ENCODE measurements at places on chromosomes 5 and 9. TPM values are rescaled to one million over a fixed set of nuclear protein-coding genes. Genes with fewer than 3 reads are reported as not detected.

DNA sequence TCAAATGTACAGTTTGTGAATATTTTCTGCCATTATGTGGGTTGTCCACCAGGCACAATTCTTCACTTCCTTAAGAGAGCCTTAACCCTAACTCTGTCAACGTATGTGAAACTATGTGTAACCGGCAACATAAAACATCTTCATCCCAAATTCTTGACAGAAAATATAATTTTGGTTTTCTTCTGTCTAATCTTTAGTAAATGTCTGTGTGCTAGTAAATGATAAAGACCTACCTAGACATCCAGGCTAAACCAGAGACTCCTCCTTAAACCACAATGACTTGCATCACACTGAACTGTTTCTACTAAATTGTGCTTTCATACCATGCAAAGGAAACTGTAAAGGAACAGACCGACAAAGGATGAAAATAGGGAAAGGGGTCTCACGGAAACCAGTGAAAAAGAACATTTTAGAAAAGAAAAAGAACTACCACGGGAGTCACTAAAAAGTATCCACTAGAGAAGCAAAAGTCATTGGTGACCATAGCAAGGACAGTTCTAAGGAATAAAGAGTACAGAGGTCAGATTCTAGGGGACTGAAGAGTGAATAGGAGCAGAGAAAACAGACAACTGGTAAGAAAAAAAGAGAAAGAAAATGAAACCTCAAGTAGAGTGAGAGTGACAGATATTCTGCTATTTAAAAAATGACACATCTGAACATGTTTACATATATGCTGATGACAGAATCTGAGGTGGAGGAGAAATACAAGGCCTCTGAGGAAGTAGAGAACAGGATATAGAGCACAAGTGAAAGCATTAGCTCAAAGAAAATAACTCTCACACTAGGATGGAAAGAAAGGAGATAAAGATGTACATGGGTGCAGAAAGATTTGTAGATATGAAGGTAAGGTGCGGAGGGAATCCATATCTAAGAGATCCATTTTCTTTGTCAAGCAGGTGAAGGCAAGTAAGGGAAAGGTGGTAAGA, 49.4 kb downstream of the FNIP1 start:
- DNase-seq: no peak

GRCh38 chr9:134540276-134541096, 101.1 kb upstream of the COL5A1 start:
- DNase-seq: no peak

GRCh38 chr5:112895682-112896081, 26.3 kb downstream of the REEP5 start:
- DNase-seq: no peak

- DNase-seq: no peak
These were observed 150.4 kb downstream of the FSTL4 start for GRCh38 chr5:133461796-133462516.

DNA sequence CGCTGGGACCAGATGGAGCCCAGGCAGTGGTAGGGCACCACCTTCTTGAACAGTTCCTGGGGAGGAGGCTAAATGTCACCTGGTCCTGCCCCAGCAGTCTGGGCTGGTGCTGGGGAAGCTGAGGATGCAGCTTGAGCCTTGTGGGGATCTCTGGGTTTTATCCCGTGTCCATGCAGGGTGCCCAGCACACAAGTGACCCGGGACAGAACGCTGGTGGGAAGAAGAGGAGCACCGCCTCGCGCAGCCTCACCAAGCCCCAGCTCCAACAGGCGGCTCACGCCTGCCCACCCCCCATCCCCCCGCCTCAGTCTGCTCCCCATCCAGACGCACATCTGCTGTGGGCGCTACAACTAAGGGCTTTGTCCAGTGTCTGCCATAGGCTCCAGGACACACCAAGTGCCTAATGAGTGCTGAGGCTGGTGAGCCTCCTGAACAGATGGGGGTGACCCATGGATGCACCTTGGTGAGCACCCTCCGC, 13.8 kb downstream of the RALGDS start:
- no peak for DNase-seq

DNA sequence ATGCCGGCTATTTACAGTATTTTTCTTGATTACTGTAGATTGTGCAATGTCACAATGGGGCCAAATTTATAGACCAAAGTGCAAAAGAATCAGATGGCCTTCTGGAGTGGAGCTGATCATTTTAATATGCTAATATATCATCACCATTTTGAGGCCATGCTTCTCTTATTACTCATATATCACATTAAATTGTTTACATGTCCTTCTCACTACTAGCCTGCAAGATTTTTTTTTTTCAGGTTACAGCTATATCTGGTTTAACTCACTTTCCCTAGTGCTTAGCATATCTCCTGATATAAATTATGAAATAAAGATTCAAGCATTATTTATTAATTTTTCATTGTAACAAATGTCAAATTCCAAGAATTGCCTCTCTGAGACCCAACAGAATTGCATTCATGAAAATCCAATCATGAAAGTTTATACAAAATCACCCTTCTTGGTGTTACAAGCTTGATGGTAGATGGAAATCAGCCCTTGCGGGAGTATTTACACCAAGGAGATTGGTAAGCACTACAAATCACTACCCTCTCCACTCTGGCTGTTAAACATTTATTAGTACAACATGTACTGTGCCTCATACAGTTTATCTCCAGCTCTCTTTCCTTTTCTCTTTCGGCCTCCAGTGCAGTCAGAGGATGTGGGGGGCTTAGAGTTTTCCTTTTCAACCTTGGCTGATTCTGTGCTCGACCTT, 703.9 kb downstream of the BRINP1 start:
- no peak for DNase-seq

DNA sequence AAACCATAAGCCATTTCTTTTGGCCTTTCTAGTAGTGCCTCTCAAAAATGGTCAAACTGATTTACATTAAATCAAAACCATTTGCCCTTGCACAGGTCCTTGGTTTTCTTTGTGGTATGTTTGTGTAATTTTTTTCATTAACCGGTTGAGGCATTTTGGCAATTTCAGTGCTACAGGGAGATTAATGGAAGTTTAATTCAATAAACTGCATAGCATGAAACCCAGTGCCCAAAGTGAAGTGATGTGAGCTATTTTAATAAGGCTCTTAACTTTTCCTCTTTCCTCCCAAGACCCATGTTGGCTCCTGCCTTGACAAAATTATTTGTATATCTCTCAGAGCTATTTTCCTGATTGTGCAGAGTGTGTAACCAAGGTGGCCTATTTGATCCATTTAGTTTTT, 326.2 kb upstream of the SEMA6A start:
- no peak for DNase-seq

- DNase-seq: no peak
These were observed 49.2 kb downstream of the ESM1 start for GRCh38 chr5:54936201-54936600.

DNA sequence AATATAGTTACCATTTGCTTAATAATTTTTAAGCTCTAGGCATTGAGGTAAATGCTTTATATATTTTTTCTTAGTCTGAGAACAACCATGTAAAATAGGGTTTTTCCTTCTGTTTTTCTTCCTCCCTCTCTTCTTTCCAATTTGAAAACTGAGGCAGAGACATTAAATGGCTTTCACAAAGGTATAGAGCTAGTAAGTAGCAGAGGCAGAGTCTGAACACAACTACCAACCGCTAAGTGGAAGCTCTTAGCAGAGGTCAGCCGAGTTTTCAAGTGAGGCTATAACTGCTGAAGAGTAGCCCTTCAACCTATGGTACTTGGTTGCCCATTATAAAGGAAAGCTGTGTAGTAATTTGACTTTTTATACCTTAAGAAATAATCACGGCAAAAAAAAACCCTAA, 187.1 kb downstream of the MEF2C start:
- no peak for DNase-seq

DNA sequence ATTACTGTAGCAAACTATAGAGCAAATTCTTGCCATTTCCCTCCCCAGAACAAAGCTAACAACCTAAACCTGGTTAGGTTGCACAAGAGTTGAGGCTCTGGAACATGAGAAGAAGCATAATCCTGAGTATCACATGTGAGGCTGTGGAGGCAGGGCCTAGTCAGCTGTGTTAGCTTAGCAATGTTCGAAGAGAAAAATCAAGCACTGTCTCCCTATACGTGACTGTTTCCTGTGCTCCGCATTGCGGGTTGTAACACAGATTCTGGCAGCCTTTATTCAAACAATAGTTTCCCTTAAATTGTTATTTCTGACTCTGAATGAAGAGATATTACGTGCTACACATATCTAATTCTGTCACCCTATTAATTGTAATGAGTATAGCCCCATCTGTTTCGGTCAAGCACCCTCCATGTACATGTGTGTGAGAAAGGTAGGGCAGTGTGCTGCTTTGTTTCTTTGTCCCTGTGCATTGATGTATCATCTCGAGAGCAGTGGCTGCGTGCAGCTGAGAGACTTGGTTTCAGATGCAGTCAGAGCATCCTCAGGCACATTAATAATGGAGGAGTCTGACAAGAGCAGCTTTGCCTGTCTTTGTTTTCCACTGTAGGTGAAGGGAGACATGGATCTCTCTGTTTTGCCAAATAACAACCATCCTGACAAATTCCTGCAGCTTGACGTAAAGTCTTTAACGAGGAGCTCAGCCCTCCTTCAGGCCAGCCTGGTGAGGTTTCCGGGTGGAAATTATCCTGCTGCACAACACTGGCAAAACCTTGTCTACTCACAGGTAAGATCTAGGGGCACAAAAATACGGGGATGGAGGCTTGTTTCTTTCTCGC, at the start of gene MINAR2:
MINAR2 (plus strand) TSS at position 523 of the 836 bp plus-strand sequence; CDS start at position 620, 97 bp downstream.
- no peak for DNase-seq

GRCh38 chr9:18675973-18676372, 202.0 kb downstream of the ADAMTSL1 start:
- no peak for DNase-seq

- no peak for DNase-seq
These were observed 514.8 kb upstream of the ADAMTS16 start for GRCh38 chr5:4625206-4625896.

DNA sequence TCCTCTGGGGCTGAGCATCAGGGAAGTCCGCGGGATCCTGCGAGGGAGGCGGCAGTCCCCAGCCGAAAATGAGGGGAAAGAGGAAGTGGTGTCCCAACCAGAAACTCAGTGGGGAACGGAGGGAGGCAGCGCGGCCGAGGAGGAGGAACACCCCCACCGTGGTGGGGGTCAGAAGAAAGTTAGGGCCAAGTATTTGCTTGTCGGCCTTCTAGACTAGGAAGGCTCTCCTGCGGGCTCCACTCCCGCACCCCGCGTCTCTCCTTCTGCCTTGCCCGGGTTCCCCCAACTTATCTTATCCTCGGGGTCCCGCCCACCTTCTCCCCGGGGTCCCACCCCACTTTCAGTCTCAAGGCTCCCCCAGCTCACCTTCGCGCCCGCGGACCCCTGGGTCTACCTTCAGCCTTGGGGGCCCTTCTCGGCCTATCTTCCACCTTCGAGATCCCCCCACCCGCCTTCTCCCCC, 557 bp upstream of the PHF2 start:
- no peak for DNase-seq

GRCh38 chr5:10330511-10331230, 22.8 kb upstream of the MARCHF6 start:
- no peak for DNase-seq

- DNase-seq: no peak
These were observed 36.0 kb downstream of the FAM78A start for GRCh38 chr9:131240047-131240921.

DNA sequence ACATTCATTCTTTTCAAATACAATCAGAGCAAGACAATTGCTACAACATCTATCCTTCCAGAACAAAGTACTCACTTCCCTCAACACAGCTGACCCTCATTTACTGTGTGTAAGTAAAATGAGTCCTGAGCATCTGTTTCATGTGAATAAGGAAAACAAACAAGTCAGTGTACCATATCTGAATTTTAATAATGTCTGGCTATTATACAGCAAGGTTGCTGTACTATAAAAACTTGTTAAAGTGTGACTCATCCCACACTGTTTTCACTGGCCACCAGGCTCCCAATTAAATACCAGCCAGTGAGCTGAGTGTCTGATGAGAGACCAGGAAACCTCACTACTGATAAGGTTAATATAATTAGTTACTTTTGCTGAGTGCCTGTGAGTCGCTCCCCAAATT, 339.8 kb downstream of the AGTPBP1 start:
- DNase-seq: no peak

DNA sequence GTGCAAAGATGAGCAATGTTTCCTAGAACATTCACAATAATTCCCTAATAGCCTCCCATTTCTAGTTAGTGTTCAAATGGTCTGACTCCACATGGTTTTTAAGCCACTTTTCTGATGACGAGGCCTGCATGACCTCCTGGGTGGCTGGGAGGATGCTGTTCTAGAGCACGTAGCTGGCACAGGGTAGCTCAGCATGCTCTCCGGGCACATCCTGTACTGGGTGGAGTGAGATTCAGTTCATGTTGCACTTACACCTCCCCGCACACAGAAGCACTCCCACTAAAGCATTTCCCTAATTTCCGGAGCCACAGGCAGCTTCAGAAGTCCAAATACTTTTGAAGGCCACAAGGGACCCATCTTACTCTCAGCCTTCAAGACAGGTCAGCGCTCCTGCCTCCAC, 159.8 kb upstream of the LHFPL2 start:
- no peak for DNase-seq

DNA sequence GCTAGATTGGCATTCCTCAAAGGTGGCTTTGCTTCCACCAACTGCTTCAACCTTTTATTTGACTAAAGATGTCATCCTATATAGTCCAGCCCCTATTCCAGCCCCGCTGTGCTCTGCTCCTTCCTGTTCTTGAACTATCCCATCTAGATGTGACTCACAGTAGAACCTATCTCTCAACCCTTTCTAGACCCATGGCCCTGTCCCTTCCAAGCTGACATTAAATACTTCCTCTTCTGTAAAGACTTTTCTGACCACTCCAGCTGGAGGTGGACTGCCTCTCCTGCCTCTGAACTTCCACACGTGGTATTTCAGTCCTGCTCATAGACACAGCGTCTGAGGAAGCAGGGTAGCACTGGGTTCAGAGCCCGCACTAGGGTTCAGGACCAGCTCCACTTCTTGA, 32.4 kb downstream of the OSTF1 start:
- no peak for DNase-seq

DNA sequence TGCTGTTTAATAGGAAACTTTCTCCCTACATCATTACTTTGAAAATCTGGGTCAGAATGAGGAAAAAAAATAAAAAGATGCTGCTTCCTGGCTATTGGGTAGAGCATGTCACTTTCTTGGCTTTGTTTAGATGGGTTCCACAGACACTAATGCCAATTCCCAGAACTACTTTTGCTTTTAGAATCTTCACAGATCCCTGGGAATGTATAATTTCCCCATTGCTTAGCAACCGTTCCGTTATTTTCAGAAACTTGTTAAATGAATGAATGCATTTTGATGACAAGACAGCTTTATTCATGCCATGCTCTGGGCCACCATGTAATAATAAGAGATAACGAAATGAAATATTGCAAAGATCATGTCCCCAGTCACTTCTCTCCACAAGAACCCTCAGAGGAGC, 126.5 kb upstream of the TRPC7 start:
- no peak for DNase-seq

Gene PCDHGA6
- polyA plus RNA-seq: 9.1 TPM

Gene SLC6A7
- polyA plus RNA-seq: 0.08 TPM

Gene TCF7
- polyA plus RNA-seq: 11.7 TPM

Gene PRDM9
- polyA plus RNA-seq: 0.01 TPM

Gene GPR150
- polyA plus RNA-seq: not detected

Gene RNF180
- polyA plus RNA-seq: 14.0 TPM

Gene MVB12B
- polyA plus RNA-seq: 17.9 TPM

Gene ARHGEF39
- polyA plus RNA-seq: 9.4 TPM

Gene NR2F1
- 266 TPM for polyA plus RNA-seq

Gene HK3
- polyA plus RNA-seq: 0.42 TPM
